Thoracic aorta (tissue), 2 donors: ENCODE measurements at places on chromosomes 7 and 10. TPM values are rescaled to one million over a fixed set of nuclear protein-coding genes. Genes with fewer than 3 reads are reported as not detected.
A peak's percentile ranks its signal among the peaks of the same experiment; 100 is the strongest.

DNA sequence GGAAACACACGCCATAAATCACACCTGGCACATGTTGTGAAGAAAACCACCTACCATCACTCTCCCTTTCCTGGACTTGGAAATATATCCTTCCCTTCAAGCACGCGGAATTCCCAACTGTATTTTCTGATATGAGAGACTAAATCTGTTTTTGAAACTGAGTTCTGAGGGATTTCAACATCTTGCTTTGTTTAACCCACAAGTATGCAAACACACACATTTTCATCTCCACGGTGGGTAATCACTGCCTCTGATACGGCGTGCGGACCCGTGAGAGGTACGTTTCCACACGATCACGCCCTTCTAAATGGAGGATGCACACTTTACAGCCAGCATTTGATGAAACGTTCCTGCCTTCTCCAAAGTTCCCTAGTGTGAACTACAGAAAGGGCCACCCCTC, 83.4 kb downstream of the ZRANB1 start:
- H3K4me3 ChIP-seq: no peak overlapping the region
- peak overlapping the region; percentile 54 for H3K27ac ChIP-seq

- H3K27ac ChIP-seq: no peak overlapping the region
- H3K36me3 ChIP-seq: no peaks in the 10 kb centered on the region
- no peaks in the 10 kb centered on the region for H3K27me3 ChIP-seq
- no peak overlapping the region for H3K4me3 ChIP-seq
Observed at GRCh38 chr10:31867646-31868045, 61.0 kb downstream of the ARHGAP12 start.

DNA sequence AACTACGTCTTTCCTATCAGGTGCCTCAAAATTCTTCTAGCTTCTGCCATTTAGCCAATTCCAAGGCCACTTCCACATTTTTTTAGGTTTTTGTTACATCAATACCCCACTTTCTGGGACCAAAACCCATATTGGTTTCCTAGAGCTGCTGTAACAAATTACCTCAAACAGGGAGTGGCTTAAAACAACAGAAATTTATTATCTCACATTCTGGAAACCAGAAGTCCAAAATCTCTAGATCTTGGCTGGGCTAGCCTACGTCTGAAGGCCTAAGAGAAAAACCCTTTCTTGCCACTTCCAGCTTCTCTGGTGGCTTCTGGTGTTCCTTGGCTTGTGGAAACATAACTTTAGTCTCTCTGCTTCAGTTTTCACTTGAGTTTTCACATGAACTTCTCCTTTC, 85.1 kb upstream of the BMPER start:
- H3K36me3 ChIP-seq: no peaks in the 10 kb centered on the region
- H3K4me3 ChIP-seq: no peak overlapping the region
- DNase-seq: no peak
- H3K4me1 ChIP-seq: peaks cover 7% of the 10 kb centered on the region
- H3K27ac ChIP-seq: no peak overlapping the region
- H3K27me3 ChIP-seq: no peaks in the 10 kb centered on the region

CPXM2 gene
- total RNA-seq: 275 TPM

GRCh38 chr7:66050337-66050957, 25.2 kb upstream of the ASL start:
- H3K27ac ChIP-seq: no peak overlapping the region
- H3K4me1 ChIP-seq: no peaks in the 10 kb centered on the region
- H3K27me3 ChIP-seq: no peaks in the 10 kb centered on the region
- no peak overlapping the region for H3K4me3 ChIP-seq
- DNase-seq: no peak

GRCh38 chr7:89238156-89238555, 442.6 kb upstream of the TEX47 start:
- no peak overlapping the region for H3K27ac ChIP-seq
- no peak overlapping the region for H3K4me3 ChIP-seq
- no peak for DNase-seq
- no peaks in the 10 kb centered on the region for H3K27me3 ChIP-seq
- no peaks in the 10 kb centered on the region for H3K4me1 ChIP-seq

DNA sequence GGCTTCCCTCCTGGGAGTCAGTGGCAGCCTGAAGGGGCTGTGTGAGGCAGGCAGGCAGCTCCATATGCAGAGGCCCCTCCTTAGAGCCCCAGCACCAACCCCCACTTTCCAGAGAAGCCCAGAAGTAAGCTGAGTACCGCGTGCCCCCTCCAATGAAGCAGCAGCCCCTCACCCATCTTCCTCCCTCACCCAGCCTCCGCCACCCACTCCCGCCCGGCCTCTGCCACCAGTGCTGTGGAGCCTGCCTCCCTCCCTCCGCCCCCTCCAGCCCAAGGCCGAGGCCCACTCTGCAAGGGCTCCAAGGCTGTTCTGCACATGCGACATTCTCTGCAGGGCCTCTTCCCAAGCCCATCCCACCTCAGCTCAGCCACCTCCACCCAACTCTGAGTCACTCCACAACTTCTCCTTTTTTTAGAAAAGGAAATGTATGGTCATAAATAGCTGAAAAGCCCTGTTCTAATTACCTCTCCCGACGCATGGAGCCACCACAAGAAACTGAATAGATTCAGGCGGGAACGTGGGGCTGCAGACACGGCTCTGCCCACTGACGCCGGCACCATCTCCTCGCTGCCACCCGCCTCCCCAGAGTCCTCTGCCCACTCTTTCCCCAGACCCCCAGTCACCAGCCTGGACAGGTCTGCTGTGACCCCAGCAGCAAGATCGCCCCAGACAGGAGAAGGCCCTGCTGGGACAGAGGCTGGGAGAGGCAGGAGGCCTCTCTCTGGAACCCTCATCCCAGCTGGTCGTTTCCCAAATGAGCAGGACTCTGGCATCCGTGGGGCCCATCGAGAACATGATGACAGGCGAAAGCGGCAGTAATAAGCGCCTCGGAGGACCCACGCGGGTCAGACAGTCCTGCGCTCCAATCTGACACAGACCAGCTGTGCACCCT, 213.9 kb downstream of the MAD1L1 start:
- no peaks in the 10 kb centered on the region for H3K27me3 ChIP-seq
- H3K4me1 ChIP-seq: peaks cover 6% of the 10 kb centered on the region
- peak overlapping the region; percentile 62 for H3K4me3 ChIP-seq
- no peak for DNase-seq
- peak overlapping the region; percentile 56 for H3K27ac ChIP-seq

DNA sequence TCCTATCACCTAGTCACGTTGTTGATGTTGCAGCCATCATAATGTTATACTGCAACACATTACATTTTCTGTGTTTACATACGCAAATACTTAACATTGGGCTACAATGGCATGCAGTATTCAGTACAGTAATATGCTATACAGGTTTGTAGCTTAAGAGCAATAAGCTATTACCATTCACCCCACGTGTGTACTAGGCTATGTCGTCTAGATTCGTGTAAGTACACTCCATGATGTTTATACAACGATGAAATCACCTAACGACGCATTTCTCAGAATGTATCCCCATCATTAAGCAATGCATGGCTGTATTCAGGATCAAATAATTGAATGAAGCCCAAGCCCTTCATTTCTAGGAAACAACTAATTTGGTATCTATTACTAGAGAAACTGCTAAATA, 43.4 kb upstream of the C1GALT1 start:
- no peak overlapping the region for H3K4me3 ChIP-seq
- no peak for DNase-seq
- peaks cover 9% of the 10 kb centered on the region for H3K4me1 ChIP-seq
- H3K36me3 ChIP-seq: no peaks in the 10 kb centered on the region
- no peak overlapping the region for H3K27ac ChIP-seq

GRCh38 chr10:1545524-1545923, 191.8 kb downstream of the ADARB2 start:
- H3K27ac ChIP-seq: no peak overlapping the region
- no peaks in the 10 kb centered on the region for H3K27me3 ChIP-seq
- no peaks in the 10 kb centered on the region for H3K4me1 ChIP-seq
